Astrocyte of the spinal cord (primary cell): ENCODE measurements at places on chromosomes 2 and 18.

DNA sequence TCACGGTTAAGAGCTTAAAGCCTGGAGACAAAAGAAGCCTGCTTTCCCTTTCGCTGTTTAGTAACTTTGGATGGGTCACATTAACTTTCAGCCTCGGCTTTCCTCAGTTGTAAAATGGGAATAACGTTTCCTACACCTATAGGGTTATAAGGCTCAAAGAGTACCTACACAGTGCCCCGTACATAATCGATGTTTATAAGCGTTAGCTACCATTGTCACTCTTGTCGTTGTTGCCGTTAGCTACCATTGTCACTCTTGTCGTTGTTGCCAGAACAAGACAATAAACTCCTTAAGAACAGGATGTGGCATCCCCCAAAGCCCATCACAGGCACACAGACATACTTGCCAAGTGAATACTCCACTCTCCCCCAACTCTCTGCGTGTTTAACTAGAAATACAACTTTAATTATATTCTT, 901 bp upstream of the MFSD6 start:
- no peak for DNase-seq

- no peak for DNase-seq
Measured at GRCh38 chr2:120525056-120526046, 179.4 kb downstream of the INHBB start.

GRCh38 chr18:68060871-68061270, 544.4 kb upstream of the DSEL start:
- DNase-seq, result no peak

- peak; percentile 22 for DNase-seq
Measured at GRCh38 chr2:30404319-30405259, 42.5 kb upstream of the LCLAT1 start.

- no peak for DNase-seq
Measured at GRCh38 chr2:197311421-197312033, 947 bp upstream of the ANKRD44 start.

GRCh38 chr2:205852457-205852856, 170.2 kb downstream of the NRP2 start:
- DNase-seq, result no peak

- peak; percentile 94 for DNase-seq
Measured at GRCh38 chr18:71443706-71444480, 1100.2 kb downstream of the CBLN2 start.

GRCh38 chr2:2166881-2167280, 164.2 kb downstream of the MYT1L start:
- DNase-seq, result no peak

DNA sequence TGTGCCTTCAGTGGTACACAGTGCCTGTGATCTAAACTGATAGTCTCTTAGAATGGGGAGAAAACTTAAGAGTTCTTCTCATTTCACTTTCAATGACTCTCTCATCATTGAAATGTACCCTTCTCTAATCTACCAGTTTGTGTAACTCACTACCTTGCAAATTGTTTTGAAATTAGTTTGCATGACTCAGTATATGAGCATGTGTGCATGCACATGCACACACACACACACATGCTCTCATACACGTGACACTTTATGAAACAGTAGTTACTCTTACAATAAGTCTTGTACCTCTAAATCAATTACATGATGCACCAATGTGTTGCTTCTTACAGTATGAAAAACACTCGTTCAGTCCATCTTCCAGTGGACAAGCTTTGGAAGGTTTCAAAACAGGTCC, 10.6 kb downstream of the LYPD6B start:
- DNase-seq, result no peak

DNA sequence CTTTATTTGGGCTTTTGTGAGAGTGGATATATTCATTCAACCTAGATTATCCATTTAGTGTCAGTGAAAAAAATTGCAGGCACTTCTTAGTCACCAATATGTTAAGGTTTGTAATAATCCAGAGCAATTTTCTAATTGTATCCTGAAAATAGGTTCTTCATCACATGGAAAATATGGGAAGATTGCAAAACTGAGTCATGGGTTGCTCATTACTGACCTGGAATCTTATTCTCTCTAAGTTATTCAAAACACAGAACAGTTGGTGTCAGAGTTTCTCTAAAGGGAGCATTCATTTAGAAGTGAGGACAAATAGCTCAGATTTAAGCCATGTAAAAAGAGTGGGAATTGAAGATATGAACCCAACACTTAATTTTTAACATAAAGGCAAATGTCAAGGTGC, 181.3 kb downstream of the IKZF2 start:
- peak; percentile 51 for DNase-seq

DNA sequence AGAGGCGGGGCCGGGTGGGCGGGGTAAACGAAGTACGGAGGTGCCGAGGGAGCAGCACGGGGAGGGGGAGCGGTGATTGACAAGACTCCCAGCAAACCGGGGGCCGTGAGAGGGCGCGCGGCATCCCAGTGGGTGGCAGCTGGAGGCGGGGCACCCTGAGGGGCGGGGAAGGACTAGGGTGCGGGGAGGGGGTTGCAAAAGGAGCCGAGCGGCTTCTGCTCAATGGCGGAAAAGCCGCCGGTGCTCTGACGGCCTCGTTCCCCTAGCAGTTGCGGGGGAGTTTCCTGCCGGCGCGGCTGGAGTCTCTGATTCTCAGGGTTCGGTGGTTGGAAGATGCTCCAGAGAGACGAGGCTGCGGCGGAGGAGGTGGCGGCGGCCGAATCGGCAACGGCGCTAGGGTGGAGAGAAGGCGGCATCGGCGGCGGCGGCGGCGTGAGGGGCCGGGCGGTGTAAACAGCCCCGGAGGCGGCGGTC, at the start of gene PPM1B:
Gene PPM1B (plus strand): TSS at position 195 of the 474 bp plus-strand sequence. CDS start 32,325 bp downstream, outside the sequence.
- DNase-seq, result no peak

- DNase-seq, result no peak
Measured at GRCh38 chr2:172357442-172357841, 69.9 kb upstream of the ITGA6 start.

DNA sequence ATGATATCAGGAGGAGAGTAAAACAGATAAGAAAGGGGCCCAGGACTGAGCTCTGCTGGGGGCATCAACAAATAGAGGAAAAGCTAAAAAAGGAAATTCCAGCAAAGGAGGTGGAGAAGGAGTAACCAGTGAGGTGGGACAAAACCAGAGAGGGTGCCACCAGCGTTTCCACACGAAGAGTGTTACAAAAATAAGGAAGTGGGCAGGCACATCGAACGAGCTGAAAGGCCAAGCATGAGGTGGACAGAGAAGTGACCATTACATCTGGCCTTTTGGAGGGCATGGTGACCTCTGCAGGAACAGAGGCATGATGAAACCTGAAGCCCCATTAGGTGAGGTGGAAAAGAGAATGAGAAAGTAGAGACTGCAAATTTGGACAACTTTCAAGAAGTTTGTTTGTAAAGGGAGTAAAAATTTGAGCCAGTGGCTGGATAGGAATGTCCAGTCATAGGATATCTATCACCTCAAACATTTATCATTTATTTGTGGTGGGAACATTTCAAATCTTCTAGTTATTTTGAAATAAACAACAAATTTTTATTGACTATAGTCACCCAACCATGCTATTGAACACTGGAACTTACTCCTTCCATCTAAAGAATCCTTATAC, 18.4 kb upstream of the VIT start:
- DNase-seq, result no peak

GRCh38 chr2:74418312-74418711, 3.1 kb downstream of the C2orf81 start:
- DNase-seq, result no peak

- DNase-seq, result peak; percentile 37
Measured at GRCh38 chr2:219124381-219125110, 36.1 kb downstream of the NHEJ1 start.

GRCh38 chr2:215430528-215431187, 5.2 kb downstream of the FN1 start:
- peak; percentile 70 for DNase-seq

- DNase-seq, result no peak
Measured at GRCh38 chr2:68689553-68690537, 44.8 kb upstream of the ARHGAP25 start.

DNA sequence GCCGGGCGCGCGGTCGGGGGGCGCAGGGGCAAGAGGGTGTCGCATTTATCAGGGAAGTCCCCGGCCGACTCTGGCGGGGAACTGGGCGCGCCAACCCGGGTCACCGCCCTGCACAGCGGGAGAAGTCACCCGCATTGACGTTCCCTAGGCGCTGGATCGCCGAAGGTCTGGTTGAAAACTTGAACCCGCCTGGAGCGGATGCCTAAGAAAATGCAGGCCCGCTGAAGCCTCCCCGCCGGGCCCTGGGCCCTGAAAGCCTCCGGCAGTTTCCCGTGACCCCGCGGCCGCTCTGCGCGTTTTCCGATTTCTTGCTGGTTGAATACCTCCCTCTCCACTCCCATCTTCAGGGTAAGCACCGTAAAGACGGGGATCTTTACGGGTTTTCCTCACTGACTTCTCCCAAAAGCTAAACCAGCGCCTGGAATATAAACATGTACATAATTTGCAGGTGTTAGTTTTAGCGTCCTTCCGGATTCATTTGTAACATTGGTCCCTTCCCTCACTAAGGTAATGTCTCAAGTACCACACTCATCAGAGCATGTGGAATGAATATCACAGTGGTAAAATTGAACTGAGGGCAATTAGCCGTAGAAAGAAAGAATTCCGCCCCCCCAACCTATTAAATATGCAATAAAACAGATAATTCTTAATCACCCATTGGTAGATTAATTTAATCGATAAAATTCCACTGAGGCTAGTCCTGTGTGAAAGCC, 675 bp upstream of the SPIRE1 start:
- DNase-seq, result peak; percentile 55

DNA sequence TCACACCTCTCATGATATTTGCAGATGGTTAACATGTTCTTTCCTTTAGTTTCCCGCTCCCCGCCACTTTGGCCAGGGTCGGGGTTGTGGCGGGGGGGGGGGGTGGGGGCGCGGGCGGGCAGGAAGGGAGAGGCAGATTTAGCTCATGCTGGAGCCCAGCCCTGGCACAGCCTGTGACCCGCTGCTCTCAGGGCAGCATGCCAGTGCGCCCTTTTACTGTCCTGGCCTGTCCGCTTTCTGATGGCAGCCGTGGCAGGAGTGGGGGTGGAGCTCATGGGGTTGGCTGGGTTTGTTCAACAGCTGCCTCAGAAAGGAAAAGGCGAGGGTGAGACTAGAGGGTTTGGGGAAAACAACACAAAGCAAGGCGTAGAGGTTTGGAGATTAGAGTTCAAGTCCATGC, 56.1 kb downstream of the TNP1 start:
- DNase-seq, result no peak

- DNase-seq, result no peak
Measured at GRCh38 chr2:176158855-176159662, 2.0 kb downstream of the HOXD3 start.

GRCh38 chr2:208892203-208892602, 485.6 kb downstream of the PTH2R start:
- DNase-seq, result no peak

GRCh38 chr2:112942654-112943002, 31.7 kb downstream of the IL37 start:
- DNase-seq, result peak; percentile 19

- no peak for DNase-seq
Measured at GRCh38 chr2:160015746-160016145, 46.7 kb downstream of the PLA2R1 start.

DNA sequence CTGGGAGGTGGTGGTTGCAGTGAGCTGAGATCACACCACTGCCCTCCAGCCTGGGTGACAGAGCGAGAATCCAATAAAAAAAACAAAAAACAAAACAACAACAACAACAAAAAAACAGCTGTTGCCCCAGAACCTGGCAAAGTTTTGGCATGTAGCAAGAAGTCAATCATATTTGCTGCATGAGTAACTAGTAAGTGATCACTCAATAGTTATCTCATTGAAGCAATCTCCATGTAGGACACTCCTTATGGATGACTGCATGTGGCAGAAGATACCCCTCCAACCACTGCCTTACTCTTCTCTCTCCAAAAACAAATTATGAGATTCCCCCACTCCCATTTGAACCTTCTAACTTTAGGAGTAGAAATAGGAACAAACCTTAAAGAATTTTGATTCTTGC, 113.7 kb downstream of the TTC27 start:
- no peak for DNase-seq

DNA sequence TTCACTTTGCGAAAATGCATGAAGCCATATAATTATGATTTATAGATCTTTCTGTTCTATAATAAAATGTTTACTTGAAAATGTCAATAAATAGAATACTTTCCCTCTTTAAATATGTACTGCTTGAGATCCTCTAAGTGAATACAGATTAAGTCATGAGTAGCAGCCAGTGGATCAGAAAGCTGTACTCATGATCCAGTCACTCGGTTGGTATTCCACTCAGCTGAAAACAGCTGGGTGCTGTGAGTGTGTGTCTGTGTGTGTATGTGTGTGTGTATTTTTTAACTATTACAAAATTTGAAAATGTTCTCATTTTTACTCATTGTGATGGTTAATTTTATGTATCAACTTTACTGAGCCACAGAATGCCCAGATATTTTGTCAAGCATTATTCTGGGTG, 141.6 kb upstream of the CYP26B1 start:
- DNase-seq, result peak; percentile 11

- DNase-seq, result no peak
Measured at GRCh38 chr2:165843351-165843750, 49.3 kb upstream of the GALNT3 start.

GRCh38 chr2:71620851-71621251, 167.5 kb downstream of the DYSF start:
- no peak for DNase-seq

- DNase-seq, result no peak
Measured at GRCh38 chr2:50930726-50931125, 101.2 kb downstream of the NRXN1 start.

DNA sequence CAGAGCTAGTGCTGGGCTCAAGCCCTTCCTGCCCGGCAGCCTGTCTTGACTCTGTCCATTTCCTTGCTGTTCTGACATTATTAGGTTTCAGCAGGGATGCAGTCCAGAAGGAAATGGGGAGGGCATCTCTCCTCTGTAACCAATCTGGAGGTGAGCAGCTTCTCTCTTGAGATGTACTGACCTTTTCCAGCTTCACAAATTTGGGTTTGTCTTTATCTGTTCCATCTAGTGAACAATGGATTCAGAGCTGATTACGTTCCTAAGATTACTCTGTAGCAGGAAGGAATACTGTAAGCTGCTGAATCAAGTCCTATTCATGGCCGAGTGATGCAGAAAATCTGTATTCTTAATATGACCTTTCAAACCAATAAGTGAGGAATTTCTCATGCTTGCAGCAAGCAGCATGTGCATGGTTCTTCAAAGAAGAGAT, 11.0 kb downstream of the PLA2R1 start:
- DNase-seq, result no peak

DNA sequence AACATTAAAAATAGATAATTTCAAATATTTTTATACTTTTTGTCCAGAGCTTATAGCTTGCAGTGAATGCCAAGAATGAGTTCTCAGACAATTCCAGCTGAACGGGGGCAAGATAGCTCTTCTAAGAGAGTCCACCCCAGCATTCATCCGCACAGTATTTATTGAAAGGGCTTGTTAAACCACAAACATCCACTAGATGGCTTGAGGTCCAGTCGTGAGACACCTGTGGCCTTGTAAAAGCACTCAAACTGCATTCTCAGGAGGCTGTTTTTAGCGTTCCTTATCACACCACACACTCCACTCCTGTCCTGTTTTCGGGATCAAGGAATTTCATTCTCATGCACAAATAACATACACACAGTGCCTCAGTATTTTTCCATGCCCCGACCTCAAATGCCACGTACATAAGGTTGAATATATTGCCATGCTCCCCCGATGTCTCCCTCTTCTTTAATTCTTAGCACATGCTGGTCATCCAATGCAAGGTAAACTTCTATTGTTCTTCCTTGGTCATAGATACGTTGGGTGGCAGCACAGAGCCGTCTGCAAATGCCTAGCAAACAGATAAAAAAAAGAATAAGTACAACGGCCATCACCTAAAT, 47.4 kb downstream of the DNAJC10 start:
- peak; percentile 62 for DNase-seq
